ENCODE measurements at places on chromosomes 4 and X. TPM values are rescaled to one million over a fixed set of nuclear protein-coding genes. Genes with fewer than 3 reads are reported as not detected.

DNA sequence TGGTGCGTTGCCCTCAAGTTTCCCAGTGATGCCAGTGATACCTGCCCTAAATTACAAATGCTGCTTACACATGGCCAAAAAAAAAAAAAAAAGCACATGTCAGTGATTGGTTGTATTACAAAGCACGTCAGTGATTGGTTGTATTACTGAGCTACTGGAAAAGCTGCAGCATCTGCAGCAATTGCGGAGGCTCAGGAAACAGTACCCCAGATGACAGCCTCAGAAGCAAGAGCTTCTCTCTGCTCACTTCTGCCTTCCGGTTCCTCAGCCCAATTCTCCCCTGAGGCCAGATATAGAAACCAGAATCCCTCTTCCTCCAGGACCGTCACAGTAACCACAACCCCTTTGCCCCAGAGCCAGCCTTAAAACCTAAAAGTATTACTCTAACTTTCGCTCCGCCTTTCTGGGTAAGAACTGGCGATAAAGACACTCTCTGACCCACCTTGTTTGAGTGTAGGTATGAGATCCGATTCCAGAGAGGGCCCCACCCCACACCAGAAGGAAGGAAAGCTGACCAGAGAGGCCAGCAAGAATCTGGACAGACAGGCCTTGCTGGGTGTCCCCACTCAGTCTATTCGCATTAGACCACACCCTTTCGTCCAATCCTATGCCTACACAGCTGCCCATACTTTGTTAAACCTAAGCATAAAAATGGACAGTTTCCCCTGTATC lies 85.0 kb upstream of the SORBS2 start:
- no peak for DNase-seq

The BRCC3 gene
- total RNA-seq: 13.2 TPM

The EREG gene
- total RNA-seq: not detected

The INTS6L gene
- total RNA-seq: 31.1 TPM

- no peak for DNase-seq
Measured at GRCh38 chr4:69831646-69832325, 28.2 kb downstream of the SULT1E1 start.

DNA sequence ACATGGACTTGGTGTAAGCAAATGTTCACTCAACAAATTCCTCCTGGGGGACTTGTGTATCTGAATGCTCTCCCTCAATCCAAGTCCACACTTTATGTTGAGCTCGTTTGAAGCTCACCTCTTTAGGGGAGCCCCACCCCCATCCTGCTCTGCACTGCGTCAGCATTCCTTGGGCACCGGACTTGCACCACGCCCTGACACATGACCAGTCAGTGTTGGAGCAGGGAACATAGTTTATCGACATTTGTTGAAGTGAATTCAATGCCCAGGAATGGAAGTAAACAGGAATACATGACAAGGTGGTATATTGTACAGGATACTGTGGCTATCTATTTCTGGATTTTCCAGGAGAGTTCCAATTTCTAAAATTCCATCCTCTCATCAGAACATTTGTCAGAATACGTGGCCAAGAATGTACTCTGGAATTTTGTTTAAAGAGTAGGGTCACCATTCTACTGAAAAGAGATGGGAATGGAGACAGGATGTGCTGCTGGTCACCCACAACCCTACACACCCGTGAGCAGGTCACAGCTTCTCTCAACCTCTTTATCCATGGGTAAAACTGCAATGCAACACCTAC lies 60.0 kb upstream of the LNX1 start:
- DNase-seq: no peak

- DNase-seq: peak; percentile 50
Measured at GRCh38 chrX:8684201-8684965, 47.6 kb downstream of the ANOS1 start.

DNA sequence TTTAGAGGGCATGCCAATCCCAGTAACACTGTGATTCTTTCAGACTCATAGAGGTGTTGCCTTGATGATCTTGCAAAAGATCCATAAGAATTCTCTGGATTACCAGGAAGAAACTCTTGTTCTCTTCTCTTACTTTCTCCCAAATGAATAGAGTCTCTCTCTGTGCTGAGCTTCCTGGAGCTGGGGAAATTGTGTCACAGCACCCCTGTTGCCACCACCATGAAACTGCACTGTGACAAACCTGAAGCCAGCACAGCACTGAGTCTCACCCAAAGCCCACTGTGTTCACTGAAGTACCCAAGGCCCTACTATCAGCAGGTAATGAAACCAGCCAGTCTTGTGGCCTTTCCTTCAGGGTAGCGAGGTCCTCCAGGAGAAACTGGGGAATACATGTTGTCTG lies 332.7 kb upstream of the FGF16 start:
- no peak for DNase-seq

GRCh38 chr4:2470791-2471190 lies 1.9 kb downstream of the RNF4 start:
- no peak for DNase-seq

The APEX2 gene
- total RNA-seq: 11.8 TPM

The CDKL2 gene
- total RNA-seq: 0.11 TPM

DNA sequence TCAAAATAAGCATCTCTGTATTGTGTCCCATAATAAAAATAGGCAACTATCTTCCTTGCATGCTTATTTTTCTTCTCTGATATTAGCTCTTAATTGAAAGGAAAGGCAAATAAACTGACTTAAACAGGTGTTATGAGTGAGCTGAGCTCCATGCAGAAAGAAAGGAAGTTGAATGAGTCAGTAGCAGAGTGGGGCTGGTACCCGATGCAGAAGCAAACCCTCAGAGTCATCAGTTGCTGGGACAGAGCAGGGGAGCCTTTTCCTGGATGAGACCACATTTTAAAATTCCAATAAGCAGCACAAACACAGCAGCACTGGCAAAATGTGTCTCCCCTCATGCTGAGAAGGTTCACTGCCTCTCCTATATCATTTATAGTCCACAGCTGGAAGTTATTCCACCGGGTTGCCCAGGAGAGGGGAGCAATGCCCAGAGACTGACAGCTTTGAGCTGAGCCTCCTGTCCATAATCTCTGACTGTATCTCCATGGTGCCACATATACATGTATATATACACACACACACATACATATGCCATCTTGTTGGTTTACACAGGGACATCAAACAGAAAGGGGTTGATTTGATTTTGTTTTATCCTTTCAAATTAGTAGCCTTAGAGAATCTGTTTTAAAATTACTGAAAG lies 274.3 kb upstream of the PPARGC1A start:
- DNase-seq: no peak

The FGF2 gene
- not detected for total RNA-seq

The CENPVL2 gene
- total RNA-seq: not detected

The LRP2BP gene
- 0.26 TPM for total RNA-seq

DNA sequence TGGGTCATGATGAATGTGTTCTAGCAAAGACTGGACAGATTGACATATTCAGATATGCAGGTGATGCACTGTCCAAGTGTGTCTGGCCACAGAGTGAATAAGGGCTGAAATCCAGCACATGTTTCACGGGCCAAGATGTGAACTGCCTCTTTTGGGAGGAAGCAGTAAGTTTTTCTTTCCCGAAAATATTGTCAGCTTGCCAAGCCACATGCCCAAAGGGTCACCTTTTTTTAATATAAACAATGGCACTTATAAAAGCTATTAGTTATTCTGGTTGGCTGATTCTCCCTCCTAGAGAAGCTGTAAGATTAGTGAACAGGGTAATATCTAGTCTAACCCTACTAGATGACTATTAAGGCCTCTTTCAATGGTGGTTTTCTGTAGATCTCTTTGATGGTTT lies 1.5 kb upstream of the EDNRA start:
- no peak for DNase-seq

DNA sequence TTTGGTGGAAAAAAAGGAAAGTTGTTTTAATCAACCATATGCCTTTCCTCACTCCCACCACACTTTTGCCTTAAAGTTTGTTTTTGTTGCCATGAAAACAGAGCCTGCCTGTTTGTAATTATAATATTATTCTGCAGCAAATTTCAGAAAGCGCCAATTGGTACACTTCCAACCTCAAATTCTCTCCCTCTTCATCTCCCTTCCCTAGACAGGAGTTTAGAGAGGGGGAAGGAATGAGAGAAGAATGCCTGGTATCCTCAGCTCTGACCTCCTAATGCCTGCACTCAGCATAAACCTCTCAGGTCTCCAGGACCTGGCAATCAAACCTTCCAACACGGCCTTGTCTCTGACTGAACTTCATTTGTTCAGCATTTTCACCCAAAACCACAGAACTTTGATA lies 138.4 kb upstream of the HCCS start:
- DNase-seq: no peak

DNA sequence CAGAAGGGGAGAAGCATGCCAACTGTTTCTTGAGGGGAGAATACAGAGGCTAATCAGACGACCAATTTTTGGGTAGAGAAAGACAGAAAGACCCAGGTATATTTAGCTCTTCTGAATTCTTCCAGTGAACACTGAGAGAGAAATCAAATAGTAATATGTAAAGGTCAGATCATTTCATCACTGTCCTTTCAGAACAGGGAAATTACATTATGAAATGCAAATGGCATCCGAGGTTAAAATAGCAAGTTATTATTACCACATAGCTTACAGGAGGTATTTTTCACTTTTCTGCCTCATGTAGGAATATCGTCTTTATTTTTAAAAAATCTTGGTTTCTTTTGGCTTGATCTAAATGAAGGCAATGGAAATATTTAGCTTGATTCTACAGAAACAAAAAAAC lies 18.0 kb downstream of the GABRB1 start:
- no peak for DNase-seq

DNA sequence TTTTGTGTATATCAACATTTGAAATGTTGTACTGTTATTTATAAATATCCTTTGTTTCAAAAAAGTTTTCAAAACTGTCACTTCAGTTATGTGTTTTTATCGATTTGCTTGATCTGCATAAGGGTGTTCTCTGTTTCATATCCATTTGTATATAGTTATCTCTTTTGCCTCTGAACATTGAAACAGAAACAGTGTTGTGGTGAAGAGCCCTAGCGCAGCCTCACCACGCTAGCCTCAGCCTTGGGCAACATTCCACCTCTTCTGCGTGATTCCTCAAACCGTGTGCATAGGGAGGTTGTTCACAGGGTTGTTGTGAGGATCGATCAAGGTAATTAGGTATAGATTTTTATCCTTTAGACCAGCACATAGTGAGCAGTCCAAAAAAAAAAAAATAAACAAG lies 287.0 kb upstream of the GALNT7 start:
- DNase-seq: no peak

DNA sequence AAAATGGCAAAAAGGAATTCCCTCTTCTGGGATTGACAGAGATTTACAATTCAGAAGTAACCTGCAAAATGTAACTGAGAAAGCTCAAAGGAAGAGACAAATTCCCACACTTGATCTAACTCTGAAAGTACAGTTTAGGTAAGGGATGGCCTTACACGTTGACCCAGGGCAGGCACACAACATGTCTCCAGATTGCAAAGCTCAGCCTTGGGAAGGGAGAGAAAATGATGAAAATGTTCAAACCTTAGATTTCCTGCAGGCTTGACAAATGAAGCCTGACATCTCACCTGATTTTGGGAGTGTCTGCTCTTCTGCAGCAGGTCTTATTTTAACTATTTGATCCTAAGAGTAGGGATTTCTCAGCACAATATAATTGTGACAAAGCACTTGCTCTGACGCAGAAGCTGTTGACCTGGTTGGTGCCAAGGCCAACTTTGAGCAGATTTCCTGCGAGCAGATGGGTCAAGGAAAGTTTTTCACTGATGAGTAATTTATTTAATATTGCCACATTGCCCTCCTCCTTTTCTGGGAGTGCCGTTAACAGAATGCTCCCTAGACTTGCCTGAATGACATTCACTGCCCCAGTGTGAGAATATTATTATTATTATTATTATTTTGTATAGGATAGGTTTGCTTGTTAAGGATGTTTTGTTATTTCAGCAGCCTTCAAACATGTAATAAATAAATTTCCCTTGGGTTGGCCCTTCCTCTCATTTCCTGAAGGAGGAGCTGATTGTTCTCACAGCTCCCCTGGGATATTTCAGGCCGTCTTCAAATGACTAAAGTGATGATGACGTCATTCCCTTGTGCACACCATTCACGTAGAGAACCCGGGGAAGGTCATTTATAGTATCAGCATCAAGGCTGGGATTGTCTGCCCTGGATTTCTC lies 157.1 kb downstream of the VEGFC start:
- DNase-seq: no peak

- no peak for DNase-seq
Measured at GRCh38 chrX:118632862-118633261, 94.5 kb upstream of the IL13RA1 start.

All from Karpas-422 (cell line).